ENCODE measurements at places on chromosomes 7 and 10.

DNA sequence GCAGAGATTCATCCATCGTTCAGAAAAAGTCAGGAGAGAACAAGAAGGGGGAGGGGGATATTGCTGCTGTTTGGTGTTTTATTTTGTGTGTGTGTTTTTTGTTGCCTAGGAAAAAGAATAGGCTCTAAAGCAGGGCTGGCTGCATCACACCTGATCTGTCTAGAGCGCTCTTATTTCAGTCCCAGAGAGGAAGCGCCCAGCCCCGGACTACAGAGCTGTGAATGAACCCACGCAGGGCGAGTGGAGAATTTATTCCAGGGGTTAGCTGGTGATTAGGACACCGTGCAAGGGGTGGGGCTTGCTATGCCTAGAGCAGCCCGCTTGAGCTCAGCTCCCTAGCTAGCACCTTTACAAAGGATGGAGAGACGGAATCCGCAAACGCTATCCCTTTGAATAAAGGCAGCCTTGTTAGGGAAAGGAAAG is 621 bp upstream of the FAM13C start:
- no peak for DNase-seq

- DNase-seq, result no peak
Observed at GRCh38 chr7:54946271-54946670, 72.5 kb upstream of the EGFR start.

- DNase-seq, result no peak
Observed at GRCh38 chr10:49089557-49090188, 25.6 kb downstream of the VSTM4 start.

GRCh38 chr7:44348851-44349781 is 23.7 kb upstream of the CAMK2B start:
- DNase-seq, result no peak

DNA sequence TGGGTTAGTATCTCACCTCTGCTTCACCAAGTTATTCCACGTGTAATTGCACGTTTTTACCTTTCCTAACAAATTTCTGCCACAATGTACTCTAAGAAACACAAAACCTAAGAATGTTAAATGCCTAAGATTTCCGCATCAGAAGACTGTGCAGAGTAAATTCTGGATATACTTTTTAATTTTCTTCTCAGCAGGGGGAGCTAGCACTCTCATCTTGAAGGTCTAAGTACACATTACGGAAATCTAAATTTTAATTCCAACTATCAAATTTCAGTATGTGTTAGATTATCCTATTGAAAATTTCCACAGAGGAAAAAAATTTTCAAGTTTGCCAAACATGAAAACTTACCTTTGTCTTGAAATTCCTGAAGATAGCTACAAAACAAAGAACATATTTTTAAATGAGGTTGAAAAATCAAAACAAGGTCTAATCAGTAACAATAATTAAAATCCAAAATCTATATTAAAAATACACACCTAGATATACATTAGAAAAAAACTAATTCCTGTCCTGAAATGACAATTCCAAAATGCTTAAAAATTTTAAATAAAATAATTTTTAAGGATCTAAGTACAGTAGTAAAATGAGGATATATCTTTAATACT is 10.5 kb downstream of the SKAP2 start:
- DNase-seq, result no peak
